ENCODE measurements at places on chromosomes 7 and 10. TPM values are rescaled to one million over a fixed set of nuclear protein-coding genes. Genes with fewer than 3 reads are reported as not detected.
A peak's percentile ranks its signal among the peaks of the same experiment; 100 is the strongest.

Gene GIMAP2
- not detected for total RNA-seq

Gene SPDYE16
- under 0.01 TPM for total RNA-seq

Gene VKORC1L1
- 15.3 TPM for total RNA-seq

Gene CHAT
- total RNA-seq = not detected

DNA sequence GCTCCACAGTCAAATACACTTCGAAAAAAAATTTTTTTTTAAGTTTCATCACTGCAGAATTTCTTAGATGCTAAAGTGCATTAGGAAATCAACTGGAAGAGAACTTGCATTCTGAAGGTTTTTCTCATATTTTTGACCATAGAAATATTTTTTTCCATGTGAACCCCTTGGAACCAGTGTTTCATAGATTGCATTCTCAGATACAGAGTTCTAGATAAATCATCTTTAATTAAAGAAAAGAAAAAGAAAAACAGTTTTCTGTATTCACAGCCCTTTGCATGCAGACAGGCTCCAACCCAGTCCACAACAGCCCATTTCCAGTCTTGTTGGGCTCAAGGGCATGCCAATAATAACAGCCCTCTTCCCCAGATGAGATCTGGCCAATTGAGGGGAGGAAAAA is 75.5 kb upstream of the RPA3 start:
- DNase-seq = no peak

DNA sequence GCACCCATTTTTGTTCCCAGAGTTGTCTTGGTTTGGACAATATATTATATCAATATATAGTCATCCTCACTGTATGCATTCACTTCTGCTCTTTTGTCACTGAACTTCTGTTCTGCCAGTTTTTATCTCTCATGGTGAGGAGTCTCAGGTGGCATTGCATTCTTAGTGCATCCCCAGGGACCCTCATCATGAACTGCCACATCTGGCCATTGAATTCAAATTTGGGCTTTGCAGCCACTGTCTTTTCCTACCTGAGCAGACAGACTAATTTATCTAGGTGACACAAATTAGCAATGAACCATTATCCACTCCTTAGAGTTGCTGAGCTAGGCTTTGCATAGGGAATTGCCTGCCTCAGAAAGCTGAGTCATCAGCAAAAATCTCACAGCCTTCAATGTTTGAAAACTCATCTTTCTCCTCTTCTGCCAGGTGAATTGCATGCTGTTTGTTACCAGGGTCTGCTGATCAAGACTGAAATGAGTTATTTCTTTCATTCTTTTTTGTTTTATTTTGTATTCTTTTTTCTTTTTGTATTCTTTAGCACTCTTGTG is 316.8 kb upstream of the MTPN start:
- DNase-seq = no peak

- DNase-seq = no peak
These were observed 249.2 kb downstream of the SFMBT2 start for GRCh38 chr10:7161484-7162250.

GRCh38 chr7:91194841-91195240 is 69.4 kb upstream of the FZD1 start:
- DNase-seq = no peak

- peak; percentile 72 for DNase-seq
These were observed 18.6 kb downstream of the FGFR2 start for GRCh38 chr10:121579656-121580055.

GRCh38 chr10:42850931-42851330 is 68.3 kb downstream of the BMS1 start:
- peak; percentile 90 for DNase-seq

DNA sequence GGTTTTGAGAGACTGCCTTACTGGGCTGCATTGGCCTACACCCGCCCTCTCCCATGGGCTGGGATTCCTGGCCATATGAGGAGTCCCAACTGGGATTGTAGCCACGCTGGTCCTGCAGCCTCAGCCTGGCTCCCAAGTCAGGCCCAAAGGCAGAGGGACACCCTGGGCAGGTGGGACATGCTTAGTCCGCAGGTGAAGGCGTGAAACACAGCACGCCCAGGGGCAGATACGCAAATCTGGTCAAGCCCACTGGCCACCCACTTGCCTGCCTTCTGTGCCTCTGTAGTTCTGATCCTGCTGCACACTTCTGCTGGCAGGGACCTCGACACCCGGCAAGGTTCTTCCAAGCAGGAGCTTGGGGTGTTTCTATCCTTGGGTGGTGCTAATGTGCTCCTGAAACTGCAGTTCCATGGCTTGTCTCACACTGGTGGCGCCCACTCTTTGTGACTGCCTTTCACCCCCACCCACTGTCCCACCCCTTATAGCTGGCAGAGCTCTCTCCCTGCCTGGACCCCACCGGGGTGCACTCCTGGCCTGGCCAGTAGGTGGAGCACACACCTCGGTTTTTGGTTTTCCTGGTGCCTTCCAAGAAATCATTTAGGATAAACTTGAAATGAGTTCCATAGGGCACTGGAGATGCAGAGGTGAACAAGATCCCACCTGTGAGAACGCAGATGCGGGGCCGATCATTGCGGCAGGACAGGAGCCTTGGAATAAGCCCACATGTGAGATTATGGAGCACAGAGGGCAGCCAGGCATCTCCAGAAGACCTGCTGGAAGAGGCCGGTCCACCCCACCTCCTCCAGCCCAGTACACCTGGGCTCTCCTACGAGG is 47.9 kb downstream of the MKI67 start:
- DNase-seq = no peak
